ENCODE measurements at places on chromosomes 7 and 10. TPM values are rescaled to one million over a fixed set of nuclear protein-coding genes. Genes with fewer than 3 reads are reported as not detected.

- H3K4me3 ChIP-seq: no peak overlapping the region
- H3K27me3 ChIP-seq: no peaks in the 10 kb centered on the region
- H3K4me1 ChIP-seq: peaks cover 35% of the 10 kb centered on the region
- DNase-seq: peak; percentile 28
- H3K36me3 ChIP-seq: peaks cover 92% of the 10 kb centered on the region
These were observed 139.8 kb upstream of the AOAH start for GRCh38 chr7:36863901-36864701.

DNA sequence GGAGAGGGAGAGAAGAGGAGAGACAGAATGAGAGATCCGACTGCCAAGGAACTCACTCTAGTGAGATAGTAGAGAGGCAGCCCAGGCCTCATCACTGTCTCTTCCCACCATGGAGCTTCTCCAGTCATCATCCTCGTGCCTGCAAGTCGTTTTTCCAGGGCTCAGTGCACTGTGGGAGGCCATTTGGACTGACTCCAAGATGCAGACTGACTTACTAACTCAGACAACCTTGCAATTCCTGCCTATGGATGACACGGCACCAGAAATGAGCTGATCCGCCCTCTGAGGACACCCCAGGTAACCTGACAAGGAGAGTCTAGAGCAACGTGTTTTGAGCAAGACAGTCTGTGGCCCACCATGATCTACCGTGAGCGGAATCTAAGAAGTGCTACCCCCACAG, 154.9 kb downstream of the GLI3 start:
- no peak overlapping the region for H3K4me3 ChIP-seq
- H3K4me1 ChIP-seq: no peaks in the 10 kb centered on the region
- no peak for DNase-seq

GRCh38 chr7:821688-822087, 10.6 kb upstream of the SUN1 start:
- H3K27me3 ChIP-seq: peaks cover 2% of the 10 kb centered on the region
- H3K4me1 ChIP-seq: peaks cover 48% of the 10 kb centered on the region
- no peak overlapping the region for H3K4me3 ChIP-seq
- H3K36me3 ChIP-seq: peaks cover 34% of the 10 kb centered on the region
- H3K27ac ChIP-seq: no peak overlapping the region
- no peak for DNase-seq

DNA sequence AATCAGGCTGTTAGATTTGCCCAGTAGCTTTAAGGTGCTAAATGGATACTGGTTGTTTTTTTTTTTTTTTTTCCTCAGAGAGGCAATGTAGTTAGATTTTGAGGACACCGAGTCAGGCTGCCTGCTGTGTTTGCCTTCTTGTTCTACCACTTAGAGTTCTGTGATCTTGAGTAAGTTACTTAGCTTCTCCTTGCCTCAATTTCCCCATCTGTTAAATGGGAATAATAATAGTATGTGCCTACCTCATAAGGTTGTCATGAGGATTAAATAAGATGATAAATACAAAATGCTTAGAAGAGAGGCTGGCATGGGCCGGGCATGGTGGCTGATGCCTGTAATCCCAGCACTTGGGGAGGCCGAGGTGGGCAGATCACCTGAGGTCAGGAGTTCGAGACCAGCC, 14.6 kb downstream of the MORN4 start:
- no peak for DNase-seq
- H3K27ac ChIP-seq: no peak overlapping the region
- no peaks in the 10 kb centered on the region for H3K36me3 ChIP-seq
- H3K4me3 ChIP-seq: no peak overlapping the region

DNA sequence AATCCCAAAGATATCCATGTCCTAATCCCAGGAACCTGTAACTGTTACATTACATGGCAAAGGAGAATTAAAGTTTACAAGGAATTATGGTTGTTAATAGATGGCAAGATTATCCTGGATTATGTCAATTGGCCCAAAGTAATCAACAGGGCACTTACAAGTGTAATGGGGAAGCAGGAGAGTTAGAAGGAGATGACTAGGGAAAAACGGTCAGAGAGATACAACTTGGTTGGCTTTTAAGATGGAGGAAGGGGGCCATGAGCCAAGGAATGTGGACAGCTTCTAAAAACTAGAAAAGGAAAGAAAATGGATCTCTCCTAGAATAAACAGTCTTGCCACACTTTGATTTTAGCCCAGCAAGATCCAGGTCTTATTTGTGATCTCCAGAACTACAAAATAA, 3.3 kb downstream of the JMJD1C start:
- H3K27me3 ChIP-seq: peaks cover 4% of the 10 kb centered on the region
- no peak for DNase-seq
- H3K4me1 ChIP-seq: peaks cover 18% of the 10 kb centered on the region

GRCh38 chr7:137771273-137771672, 75.5 kb downstream of the DGKI start:
- H3K4me1 ChIP-seq: no peaks in the 10 kb centered on the region
- no peaks in the 10 kb centered on the region for H3K36me3 ChIP-seq
- DNase-seq: no peak
- H3K27me3 ChIP-seq: no peaks in the 10 kb centered on the region
- H3K4me3 ChIP-seq: no peak overlapping the region

- no peaks in the 10 kb centered on the region for H3K4me1 ChIP-seq
- no peaks in the 10 kb centered on the region for H3K36me3 ChIP-seq
- no peak overlapping the region for H3K4me3 ChIP-seq
- DNase-seq: no peak
These were observed 112.6 kb upstream of the TBX20 start for GRCh38 chr7:35366167-35367155.

DNA sequence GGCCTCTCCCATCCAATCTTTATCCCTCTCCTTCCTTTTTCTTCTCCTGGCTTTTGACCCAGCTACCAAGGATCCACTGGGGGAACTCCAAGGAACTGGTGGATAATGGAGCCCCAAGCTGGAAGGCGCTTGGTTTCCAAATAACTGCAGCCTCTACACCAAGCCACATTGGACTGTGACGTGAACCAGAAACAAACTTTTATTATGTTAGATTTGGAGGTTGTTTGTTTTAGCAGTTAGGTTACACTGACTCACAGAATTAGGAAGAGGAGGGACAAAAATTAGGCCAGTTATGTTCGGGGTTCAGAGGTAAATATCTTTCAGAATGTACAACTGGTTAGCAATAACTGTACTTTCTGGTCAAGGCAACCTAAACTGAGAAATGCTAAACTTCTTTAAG, 21.3 kb upstream of the ANK3 start:
- no peak overlapping the region for H3K4me3 ChIP-seq
- no peak overlapping the region for H3K27ac ChIP-seq
- no peaks in the 10 kb centered on the region for H3K36me3 ChIP-seq
- peaks cover 4% of the 10 kb centered on the region for H3K4me1 ChIP-seq
- no peaks in the 10 kb centered on the region for H3K27me3 ChIP-seq

GRCh38 chr10:15035385-15036301, 8.1 kb upstream of the OLAH start:
- H3K27ac ChIP-seq: no peak overlapping the region
- H3K36me3 ChIP-seq: no peaks in the 10 kb centered on the region
- peaks cover 7% of the 10 kb centered on the region for H3K4me1 ChIP-seq

GRCh38 chr10:110138197-110138812, 69.1 kb upstream of the MXI1 start:
- H3K4me3 ChIP-seq: no peak overlapping the region
- no peak for DNase-seq
- peaks cover 2% of the 10 kb centered on the region for H3K27me3 ChIP-seq
- H3K27ac ChIP-seq: no peak overlapping the region
- H3K36me3 ChIP-seq: peaks cover 23% of the 10 kb centered on the region
- H3K4me1 ChIP-seq: peaks cover 48% of the 10 kb centered on the region

GRCh38 chr10:79082035-79082373, 13.2 kb downstream of the ZMIZ1 start:
- no peak for DNase-seq
- no peak overlapping the region for H3K4me3 ChIP-seq
- H3K27ac ChIP-seq: no peak overlapping the region

GRCh38 chr10:101769541-101770180, 6.3 kb downstream of the FGF8 start:
- no peak overlapping the region for H3K27ac ChIP-seq
- no peak for DNase-seq
- peaks cover 5% of the 10 kb centered on the region for H3K4me1 ChIP-seq
- peaks cover 56% of the 10 kb centered on the region for H3K27me3 ChIP-seq
- H3K4me3 ChIP-seq: no peak overlapping the region

GRCh38 chr10:44280226-44281014, 104.5 kb downstream of the CXCL12 start:
- no peak for DNase-seq
- no peaks in the 10 kb centered on the region for H3K36me3 ChIP-seq
- H3K27me3 ChIP-seq: no peaks in the 10 kb centered on the region

- no peak overlapping the region for H3K27ac ChIP-seq
- H3K27me3 ChIP-seq: peaks cover 12% of the 10 kb centered on the region
- DNase-seq: no peak
- H3K4me1 ChIP-seq: peaks cover 16% of the 10 kb centered on the region
These were observed 3.9 kb downstream of the PIK3AP1 start for GRCh38 chr10:96716390-96716789.

DNA sequence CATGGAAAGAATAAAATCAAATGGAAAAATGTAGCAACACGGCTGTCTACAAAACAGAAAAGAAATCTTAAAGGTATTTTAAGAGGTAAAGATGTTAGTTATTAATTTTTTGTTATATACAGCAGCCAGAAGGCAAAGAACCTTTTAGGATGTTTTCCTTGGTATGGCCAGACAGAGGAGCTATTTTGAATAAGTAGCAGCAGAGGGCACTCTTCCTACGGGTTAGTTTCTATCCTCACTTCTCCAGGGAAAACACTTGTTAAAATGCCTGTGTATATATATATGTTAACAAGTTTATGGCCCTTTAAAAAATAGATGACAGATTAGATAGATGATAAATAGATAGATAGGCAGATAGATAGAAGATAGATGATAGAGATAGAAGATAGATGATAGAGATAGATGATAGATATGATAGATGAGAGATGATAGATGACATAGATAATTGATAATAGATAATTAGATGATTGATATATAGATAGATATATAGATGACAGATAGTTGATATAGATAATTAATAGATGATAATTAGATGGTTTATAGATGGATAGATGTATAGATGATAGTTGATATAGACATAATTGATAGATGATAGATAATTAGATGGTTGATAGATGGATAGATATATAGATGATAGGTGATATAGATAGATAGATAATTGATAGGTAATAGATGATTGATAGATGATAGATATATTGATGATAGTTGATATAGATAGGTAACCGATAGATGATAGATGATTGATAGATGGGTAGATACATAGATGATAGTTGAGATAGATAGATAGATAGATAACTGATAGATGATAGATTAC, 57.8 kb upstream of the WIPF3 start:
- no peak overlapping the region for H3K4me3 ChIP-seq
- no peaks in the 10 kb centered on the region for H3K4me1 ChIP-seq
- no peak for DNase-seq
- H3K27ac ChIP-seq: no peak overlapping the region

The HOXA4 gene
- not detected for total RNA-seq

The ASAH2B gene
- total RNA-seq: 1.5 TPM

The ERCC6 gene
- 29.2 TPM for total RNA-seq

The RBM20 gene
- total RNA-seq: 0.03 TPM

The OR6B1 gene
- not detected for total RNA-seq

Data from activated CD4-positive, alpha-beta memory T cell treated with anti-CD3 and anti-CD28 coated beads, Interleukin-2, amount 10 ng/mL, durations not matched to agents 7 days and 5 days (primary cell).